NCI-H510A treated with DMSO at 0.1 percent for 48 hours (cell line): ENCODE measurements at places on chromosomes 2 and 18.

- peak; percentile 67 for DNase-seq
Measured at GRCh38 chr2:56009758-56010458, 86.3 kb upstream of the EFEMP1 start.

DNA sequence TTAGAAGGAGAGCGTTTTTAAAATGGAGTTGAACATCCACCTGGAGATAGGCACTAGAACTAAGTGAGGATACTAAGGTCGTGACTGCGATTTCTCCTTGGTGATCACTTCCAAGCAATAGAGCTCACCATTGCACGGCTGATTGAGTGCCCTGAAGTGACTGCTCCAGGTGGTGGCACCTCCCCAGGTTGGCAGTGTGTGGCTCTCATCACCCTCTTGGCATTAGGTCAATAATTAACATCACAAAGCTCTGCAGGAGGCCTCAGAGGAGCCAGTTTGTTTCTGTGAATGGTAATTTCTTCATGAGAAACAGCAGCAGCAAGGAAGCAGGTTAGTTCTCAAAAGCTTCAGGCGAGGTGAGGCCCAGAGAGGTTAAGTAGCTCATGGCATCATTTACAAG is 259.6 kb downstream of the CLIP4 start:
- peak; percentile 61 for DNase-seq

GRCh38 chr2:172834881-172835280 is 99.2 kb downstream of the RAPGEF4 start:
- DNase-seq, result peak; percentile 99

DNA sequence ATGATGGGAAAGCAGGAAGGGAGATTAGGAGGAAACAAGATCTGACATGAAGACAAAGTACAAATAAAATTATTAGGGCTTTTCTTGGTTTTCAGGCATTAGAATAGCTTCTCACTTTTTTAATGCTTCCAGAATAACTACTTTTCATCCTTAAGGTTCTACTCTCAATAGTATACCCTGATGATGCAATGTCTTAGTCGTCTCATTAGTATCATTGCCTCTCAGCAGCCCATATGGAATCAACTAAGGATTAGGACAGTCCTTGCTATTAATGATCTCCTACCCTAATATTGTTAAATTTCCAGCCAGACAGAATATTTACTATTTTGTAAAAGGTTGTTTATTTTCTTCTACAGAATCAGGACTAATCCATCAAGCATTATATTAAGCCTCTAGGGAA is 55.9 kb downstream of the RELCH start:
- DNase-seq, result no peak

DNA sequence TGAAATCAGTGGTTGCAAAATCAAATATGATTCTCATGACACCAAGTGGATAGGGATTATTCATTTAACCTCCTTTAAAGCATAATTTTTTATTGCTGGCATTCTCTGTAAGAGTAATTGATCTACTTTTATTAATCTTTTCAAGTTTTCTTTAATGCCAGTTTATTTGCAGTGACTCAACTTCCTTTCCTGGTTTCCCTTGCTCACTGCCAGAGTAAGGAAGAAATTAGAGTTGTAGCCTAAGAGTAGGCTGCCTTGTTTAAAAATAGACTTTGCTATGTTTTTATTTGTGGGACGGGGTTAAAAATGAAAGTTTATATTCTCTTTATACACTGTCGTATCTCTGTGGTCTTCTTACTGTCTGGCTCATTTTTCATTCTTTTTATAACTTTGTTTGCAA is 148.6 kb downstream of the WDR7 start:
- no peak for DNase-seq

DNA sequence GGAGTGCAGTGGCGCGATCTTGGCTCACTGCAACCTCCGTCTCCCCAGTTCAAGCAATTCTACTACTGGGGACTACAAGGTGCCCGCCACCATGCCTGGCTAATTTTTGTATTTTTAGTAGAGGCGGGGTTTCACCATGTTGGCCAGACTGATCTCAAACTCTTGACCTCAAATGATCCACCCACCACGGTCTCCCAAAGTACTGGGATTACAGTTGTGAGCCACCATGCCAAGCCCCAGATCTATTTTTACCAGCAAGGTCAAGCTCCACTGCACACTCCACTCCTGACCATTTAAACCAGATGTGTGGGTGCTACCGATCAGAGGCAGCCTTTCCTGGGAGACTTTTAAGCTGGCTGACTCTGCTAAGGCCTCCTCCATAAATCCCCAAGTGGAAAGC is 67.5 kb upstream of the CD226 start:
- DNase-seq, result peak; percentile 40

DNA sequence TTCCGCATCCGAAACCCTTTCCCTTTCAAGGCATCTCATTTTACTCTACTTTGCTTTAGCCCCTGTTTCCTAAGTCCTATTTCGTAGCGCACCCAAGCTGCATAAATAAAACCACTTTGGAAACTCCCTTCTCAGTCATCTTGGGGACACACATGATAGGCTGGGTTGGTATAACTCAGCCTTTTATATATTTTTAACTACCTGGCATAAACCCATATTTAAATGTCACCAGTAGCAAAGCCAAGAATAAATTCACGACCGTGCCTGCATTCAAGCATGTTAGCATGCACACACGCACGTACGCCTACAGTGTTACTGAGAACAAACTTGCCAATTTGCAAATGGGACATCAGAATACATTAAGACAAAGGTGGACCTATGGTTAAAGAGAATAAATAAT is 564.7 kb upstream of the PIK3C3 start:
- no peak for DNase-seq

GRCh38 chr2:222708274-222708710 is 36.8 kb downstream of the MOGAT1 start:
- peak; percentile 84 for DNase-seq

DNA sequence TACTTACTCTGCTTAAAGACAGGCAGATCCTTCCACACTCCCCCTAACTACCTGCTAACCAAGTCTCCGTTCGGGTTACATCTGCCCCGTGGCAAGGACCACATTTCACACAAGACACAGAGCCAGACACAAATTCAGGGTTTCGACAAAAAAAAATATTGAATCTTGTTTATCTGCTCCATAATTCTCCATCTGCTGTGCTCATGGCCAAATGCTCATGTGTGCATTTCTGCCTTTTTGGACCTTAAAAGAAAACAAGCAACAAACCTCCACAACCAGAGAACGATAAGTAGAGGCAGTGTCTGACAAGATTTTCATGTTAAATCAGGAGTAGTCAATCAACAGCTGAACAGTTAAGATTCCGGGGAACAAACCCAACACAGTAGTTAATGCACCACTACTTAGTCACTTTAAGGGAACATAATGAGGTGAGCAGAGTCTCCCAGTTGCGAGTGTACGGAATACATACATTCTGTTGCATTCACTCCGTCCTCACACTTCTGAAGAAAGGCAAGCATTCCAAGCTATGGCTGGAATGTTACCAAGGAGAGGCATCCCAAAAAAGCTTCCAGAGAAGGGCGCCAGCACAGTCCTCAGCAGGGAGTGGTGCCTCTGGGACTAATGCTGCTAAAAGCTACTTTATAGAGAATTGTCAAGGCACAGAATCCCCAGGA is 121.0 kb downstream of the ANKRD44 start:
- DNase-seq, result no peak

GRCh38 chr2:226838722-226839121 is 2.9 kb downstream of the RHBDD1 start:
- peak; percentile 28 for DNase-seq

GRCh38 chr2:84931384-84931821 is 25.9 kb downstream of the TMSB10 start:
- DNase-seq, result no peak

- DNase-seq, result peak; percentile 51
Measured at GRCh38 chr2:70645733-70646419, 92.2 kb upstream of the TGFA start.

GRCh38 chr2:32358111-32358482 is 1.3 kb downstream of the BIRC6 start:
- DNase-seq, result no peak

GRCh38 chr2:128413718-128414341 is 95.2 kb upstream of the HS6ST1 start:
- no peak for DNase-seq

DNA sequence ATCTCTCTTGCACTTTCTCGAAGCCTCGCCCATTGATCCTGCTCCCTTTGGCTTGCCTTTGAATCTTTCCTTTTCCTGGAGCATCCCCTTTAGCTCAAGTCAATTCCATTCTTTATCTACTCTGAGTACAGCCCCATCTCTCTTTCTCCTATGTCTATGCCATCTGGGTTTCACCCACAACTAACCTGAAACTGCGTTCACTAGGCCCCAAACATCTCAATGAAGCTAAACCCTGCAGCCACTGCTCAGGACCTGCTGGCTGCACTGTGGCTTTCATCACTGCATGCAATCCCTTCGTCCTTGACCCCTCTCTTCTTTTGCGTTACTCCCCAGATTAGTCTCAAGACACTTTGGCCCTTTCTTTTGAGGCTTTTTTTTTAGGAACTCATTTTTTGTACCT is 81.6 kb upstream of the CYRIA start:
- no peak for DNase-seq

DNA sequence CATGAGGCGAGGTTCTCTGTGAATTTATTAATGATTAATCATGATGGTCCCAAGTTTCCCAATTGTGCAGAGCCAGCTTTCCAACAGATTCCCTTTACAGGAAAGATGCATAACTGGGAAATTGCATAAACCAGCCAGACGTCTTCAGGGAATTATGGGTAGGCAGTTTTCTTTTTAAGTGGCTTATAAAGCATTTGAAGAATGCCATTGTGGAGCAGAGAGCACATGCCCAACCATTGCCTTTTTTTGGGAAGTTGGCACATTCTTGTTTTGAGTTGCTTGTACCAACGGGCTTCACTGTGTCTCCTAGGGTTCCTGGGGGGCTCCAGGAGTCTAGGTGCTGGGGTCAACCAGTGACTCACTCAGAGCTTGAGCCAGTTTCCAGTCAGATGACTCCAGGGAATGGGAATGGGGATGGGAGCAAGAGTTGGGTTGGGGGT is 231.7 kb upstream of the FOSL2 start:
- DNase-seq, result no peak

DNA sequence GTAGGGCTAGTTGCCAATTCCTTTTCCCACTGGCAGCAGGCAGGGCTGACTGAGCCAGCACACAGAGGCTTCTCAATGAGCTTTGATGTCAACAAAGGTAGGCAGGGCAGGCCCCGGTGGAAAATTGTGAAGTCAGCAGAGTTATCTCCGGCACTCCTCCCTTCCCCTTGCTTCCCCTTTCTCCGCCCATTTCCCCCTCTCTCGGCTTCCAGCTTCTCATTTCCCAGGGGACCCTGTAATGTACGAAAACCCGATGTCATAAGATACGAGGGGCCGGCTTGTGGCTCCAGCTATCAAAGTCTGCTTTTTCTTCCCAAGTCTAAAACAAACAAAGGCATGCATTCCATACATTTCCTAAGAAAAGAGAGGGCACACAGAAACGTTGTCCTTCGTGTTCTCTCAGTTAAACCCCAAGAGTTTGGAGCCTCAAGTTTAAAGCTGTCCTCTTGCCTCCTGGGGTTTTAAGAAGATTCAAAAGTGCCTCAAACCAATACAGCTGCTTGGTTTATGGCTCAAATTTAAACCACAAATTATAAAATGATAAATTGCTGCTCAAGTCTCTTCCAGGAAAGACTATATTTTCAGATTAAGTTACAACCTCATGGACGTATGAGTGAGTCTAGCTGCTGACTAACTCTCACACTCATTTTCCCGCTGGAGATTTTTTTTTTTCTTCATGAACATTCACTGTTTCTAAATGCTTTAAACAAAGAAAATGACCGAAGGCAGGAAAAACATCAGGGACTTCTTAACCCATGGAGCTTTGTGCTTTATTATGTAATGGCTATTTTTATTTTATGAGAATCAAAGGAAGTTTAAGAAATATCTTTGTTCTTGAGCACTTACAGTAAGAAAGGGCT is 27.2 kb upstream of the EML4 start:
- peak; percentile 89 for DNase-seq

DNA sequence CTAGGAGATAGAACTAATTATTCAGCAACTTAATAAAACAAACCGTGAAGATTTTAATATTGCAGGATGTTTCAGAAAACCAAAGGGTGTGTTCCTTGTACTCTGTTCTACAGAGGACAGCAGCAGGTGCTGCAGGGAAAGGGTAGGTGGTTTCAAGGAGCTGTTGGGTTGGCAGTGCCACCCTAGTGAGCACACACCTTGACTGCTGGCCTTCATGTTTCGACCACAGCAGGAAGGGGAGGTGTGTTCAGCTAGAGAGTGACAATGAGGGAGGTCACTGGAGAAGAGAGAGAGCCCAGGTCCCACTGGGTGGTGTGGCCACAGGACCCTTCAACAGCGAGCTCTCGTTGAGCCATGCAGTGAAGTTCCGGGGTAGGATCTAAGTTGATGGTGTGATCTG is 98.6 kb downstream of the ZNF236 start:
- DNase-seq, result no peak

GRCh38 chr2:12428324-12428723 is 288.4 kb upstream of the TRIB2 start:
- no peak for DNase-seq

DNA sequence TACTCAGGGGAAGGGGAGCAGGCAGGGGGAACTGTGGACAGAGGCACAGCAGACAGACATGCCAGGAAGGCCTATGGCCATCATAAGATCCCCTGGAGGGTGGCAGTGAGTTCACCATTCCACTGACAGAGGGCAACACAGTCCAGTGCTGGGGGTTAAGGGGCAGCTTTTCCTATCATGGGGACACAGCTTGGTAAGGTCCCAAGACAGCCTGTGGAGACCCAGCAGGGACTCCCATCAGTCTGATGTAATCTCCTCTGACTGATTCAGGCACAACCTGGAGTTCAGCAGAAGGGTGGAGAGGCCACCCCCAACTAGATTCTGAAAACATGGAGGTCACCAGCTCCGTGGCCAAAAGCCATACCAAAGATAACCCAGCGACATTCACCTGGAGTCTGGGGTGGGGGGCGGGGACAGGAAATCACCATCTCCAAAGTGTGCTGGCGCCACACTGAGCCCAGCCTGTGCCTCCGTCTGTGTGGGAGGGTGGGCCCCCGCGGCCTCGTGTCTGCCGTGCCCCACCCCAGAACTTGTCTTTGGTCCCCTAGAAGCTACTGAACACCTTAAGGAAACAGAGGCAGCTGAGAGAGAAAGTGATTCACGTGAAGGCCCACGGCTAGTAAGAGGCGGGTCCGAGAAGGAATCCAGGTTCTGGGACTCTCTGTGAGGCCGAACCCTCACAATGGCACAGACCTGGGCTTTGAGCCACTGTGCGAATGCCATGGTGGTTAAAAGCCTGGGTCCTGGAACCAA is 28.6 kb downstream of the DNMT3A start:
- DNase-seq, result no peak

GRCh38 chr2:103823847-103824246 is 1030.1 kb upstream of the POU3F3 start:
- peak; percentile 93 for DNase-seq

DNA sequence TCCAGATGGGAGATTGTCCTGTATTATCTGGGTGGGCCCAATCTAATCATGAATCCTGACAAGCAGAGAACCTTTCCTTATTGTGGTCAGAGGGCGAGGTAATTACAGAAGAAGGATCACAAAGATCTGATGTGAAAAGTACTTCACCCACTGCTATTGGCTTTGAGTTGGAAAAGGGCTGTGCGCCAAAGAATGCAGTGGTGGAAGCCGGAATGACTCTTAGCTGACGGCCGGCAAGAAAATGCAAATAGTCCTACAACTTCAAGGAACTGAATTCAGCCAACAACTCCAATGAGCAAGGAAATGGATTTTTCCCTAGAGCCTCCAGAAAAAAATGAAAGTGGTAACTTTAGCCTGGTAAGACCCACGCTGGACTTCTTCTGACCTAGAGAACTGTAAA is 67.3 kb downstream of the CTNNA2 start:
- DNase-seq, result no peak

- DNase-seq, result no peak
Measured at GRCh38 chr2:99811544-99811943, 321.7 kb upstream of the REV1 start.

- no peak for DNase-seq
Measured at GRCh38 chr2:40625849-40626248, 174.0 kb upstream of the SLC8A1 start.
